ENCODE measurements at places on chromosomes 11 and 22.

DNA sequence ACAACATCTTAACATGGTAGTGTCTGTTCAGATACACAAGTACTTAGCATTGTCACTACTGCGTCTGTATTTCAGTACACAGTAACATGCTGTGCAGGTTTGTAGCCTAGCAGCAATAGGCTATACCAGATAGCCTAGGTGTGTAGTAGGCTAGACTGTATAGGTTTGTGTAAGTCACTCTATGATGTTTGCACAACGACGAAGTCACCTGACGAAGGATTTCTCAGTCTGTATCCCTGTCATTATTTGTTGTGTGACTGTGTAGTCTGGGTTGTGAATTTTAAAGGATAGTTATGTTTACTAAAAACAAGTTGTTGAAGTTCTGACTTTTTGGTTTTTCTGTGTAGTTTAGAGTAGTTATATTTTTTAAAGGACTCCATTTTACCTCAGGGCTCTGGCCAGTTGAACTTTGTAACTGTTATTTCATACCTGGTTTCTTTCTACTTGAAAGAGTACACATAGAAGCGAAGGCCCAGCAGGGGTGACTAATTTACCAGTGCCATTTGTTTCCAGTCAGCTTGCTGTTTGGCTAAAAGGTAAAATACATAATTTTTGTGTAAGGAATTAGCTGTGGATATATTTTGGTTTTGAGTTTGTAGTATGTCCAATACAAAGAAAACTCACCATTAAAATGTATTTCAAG lies 72.3 kb downstream of the PPP6R3 start:
- DNase-seq: no peak

DNA sequence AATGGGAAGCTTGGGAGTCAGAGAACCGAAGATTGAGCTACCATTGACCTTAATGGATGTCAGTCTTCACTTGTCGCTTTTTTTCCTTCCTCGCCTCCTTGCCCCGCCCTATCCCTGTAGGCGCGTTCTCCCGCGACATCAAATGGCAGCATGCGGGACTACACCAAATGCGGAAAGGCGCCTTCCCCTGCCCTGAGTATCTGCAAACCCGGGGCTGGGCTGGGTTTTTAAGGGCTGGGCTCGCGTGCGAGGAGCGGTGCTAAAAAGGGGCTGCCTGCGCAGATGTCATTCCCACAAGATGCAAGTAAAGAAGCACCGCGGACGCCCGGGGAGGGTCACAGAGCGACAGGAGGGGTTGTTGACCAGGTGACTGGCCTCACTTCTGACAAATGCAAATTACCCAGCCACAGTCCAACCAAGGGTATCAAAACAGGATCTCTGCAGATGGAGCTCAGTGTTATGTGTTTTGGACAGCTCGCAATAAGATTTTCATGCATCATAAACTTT lies 4.7 kb upstream of the FAM111B start:
- no peak for DNase-seq

DNA sequence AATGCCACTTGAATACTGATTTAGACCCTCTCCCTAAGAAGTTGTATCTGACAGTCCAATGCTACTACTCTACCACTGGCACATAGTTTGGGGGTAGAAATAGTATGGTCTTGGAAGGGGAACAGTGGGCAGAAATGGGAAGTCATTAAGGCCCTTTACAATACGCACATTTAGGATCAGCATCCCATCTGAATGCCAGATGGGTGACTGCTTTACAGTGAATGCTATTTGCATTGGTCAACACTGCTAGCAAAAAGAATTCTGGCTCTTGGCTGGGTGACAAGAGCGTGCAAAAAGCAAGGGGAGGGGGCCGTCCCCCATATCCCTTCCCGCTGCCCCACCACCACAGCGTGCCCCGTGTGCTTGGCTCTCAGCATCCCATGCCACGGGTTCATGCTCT lies 104.7 kb upstream of the BID start:
- DNase-seq: no peak

- no peak for DNase-seq
Measured at GRCh38 chr11:34476849-34477248, 36.7 kb downstream of the ELF5 start.

GRCh38 chr11:62153087-62153395 lies 29.2 kb downstream of the INCENP start:
- no peak for DNase-seq

- DNase-seq: no peak
Measured at GRCh38 chr22:21761086-21761485, 25.5 kb upstream of the YPEL1 start.

GRCh38 chr22:25827415-25827814 lies 85.4 kb downstream of the MYO18B start:
- no peak for DNase-seq

- DNase-seq: no peak
Measured at GRCh38 chr11:17415523-17416104, 27.2 kb upstream of the KCNJ11 start.

DNA sequence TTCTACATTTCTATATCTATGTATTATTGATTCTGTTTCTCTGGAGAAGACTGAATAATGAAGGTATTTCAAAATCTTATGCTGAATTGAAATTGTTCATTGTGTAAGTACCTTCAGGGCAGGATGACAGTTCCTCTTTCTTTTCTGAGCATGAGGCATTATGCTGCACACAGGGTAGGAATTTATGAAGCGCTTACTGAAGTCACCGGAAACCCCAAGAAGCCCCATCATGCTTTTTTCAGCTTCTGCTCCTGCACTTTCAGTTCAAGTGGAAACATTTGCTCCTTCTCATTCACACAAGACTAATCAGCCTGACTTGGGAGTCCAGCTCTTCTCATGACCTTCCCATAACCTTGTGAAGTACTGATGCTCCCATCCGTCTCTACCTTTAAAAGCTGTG lies 314.7 kb upstream of the SORL1-AS1 start:
- no peak for DNase-seq

DNA sequence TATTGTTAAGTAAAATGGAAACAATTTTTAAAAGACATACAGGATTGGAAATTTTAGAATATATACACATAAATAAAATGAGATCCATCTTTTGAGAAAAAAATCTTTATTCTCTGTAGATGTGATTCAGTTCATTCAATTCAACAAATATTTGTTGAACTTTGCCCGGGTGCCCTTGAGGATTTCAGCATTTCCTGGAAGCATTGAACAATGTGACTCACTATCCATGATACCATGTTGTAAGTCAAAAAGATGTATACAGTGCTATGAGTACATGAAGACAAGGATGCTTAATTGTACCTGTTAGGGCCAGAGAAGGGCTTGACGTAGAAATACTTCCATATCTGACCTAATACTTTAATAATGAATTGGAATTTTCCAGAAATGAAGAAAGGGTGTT lies 353.7 kb downstream of the METTL15 start:
- DNase-seq: no peak

GRCh38 chr11:45289369-45289768 lies 3.2 kb upstream of the SYT13 start:
- DNase-seq: no peak

DNA sequence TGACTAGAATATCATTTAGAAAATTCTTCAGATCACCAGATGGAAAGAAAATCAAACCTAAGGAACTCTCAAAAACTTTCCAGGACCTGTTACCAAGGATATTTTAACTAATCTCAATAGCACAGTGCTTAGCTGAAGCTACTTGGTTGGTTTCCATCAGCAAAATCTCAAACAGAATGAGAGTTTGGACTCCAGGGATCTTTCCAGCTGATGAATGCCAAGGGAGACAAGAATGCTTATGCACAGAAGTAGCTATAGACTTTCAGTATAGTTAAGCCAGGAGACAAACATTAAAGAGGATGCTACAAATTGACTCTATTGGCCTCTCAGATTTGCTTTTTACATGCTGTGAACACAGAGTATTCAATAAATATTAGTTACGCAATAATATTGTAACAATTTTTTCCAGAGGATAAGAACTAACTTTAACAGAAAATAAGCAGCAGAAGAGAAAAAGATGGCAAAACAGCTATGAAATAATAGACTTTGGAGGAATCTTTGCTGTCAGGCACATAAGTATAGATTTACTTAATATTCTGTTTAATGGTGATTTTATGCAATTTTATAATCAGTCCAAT lies 331.4 kb downstream of the DLG2 start:
- DNase-seq: no peak

Measured in stimulated activated CD8-positive, alpha-beta memory T cell treated with anti-CD3 and anti-CD28 coated beads, Interleukin-7, amount 100 ng/mL, for 1 hour (primary cell).